Stimulated activated CD4-positive, alpha-beta T cell treated with anti-CD3 and anti-CD28 coated beads, Interleukin-1b, Interleukin-23, amount 100 ng/mL, for 1 hour (primary cell): ENCODE measurements at places on chromosomes 6 and 20.

DNA sequence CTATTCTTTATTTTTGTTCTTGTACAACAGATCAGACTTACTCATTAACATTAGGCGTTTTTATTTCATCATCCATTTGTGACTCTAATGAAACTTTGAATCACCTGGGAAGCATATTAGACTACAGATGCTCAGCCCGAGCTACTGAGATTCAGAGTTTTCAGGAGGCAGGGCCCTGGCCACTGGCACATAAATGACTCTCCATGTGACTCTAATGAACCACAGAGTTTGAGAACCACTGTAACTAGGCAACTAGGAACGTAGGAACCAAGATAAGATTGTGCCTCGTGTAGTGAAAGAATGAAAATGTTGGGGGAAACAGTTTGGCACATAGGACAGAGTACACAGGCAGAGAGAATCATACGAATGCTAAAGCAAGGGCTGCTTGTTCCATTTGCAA is 405.9 kb upstream of the BTBD3 start:
- DNase-seq, result no peak

GRCh38 chr6:30940361-30940986 is at the start of gene MUCL3:
MUCL3 (plus strand) TSS chr6:30940973; CDS start chr6:30941000, 27 bp downstream.
- DNase-seq, result no peak

GRCh38 chr6:125082908-125083683 is 70.5 kb upstream of the TPD52L1 start:
- no peak for DNase-seq

- no peak for DNase-seq
Measured at GRCh38 chr6:52641826-52642225, 29.1 kb upstream of the TMEM14A start.

DNA sequence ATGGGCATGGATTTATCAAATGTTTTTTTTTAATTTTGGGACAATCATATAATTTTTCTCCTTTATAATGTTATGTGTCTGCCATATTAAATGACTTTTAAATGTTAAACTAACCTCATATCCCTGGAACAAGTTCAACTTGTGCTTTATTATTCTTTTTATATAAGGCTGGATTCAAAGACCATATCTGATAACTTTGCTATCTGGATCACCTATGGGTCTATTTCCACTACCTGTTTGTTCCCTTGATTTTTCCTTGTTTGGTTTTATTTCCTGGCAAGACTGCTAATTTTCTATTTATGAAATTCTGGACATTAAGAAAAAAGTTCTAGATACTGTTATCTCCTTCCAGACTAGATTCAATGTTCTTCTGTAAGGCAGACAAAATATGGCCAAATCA is 58.8 kb downstream of the TXNDC5 start:
- no peak for DNase-seq

GRCh38 chr20:21583486-21584168 is 69.8 kb upstream of the NKX2-2 start:
- no peak for DNase-seq

DNA sequence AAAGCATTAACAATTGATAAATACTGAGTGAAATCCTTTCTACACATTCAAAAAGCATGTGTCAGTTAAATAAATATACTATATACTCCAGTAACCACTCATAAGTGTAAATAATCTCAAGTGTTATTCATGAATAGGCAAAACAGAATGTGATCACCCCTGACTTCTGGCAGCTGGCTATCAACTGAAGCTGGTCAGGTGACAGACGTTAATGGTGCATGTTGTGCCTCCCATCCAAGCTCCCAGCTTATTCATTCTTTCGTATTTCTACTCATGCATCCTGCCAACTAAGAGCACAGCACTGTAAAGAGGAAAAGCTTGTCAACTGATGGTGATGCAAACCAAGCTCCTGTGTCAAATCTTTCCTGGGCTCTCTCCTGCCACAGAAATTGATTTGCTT is 7.7 kb downstream of the PSMB1 start:
- DNase-seq, result no peak

DNA sequence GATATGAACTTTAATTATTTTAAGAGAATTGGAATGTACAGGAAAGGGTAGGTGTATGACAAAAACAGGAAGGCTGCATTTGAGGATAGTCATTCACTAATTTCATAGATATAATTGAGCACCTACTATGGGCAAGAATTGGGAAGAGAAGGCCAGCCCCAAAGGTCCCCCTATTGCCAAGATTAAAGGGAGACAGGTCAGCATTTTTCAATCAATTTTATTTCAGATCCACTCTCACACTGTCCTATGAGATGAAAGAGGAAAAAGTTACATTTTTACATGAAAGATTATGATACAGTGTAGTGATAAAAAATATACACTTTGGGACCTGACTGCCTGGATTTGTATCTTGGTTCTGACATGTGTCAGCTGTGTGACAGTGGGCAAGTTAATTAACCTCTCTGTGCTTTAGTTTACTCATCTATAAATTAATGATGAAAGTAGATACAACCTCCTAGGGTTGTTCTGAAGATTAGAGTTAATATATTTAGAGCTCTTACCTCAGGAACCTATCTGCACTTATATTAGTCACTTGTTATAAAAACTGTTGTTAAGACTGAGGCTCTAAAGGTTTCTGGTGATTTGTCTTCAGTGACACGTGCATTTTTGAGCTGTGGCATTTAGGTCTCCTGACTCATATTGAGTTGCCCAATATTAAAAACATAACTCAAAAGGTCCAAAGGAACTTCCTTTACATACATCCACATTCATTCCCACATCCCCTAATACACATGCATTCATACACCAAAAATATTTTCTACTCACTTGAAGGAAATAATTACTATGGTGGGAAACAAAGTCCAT is 45.7 kb downstream of the SCGN start:
- no peak for DNase-seq

- DNase-seq, result no peak
Measured at GRCh38 chr6:10658910-10659698, 35.3 kb downstream of the C6orf52 start.

GRCh38 chr6:96624957-96625356 is 62.0 kb downstream of the FHL5 start:
- no peak for DNase-seq

DNA sequence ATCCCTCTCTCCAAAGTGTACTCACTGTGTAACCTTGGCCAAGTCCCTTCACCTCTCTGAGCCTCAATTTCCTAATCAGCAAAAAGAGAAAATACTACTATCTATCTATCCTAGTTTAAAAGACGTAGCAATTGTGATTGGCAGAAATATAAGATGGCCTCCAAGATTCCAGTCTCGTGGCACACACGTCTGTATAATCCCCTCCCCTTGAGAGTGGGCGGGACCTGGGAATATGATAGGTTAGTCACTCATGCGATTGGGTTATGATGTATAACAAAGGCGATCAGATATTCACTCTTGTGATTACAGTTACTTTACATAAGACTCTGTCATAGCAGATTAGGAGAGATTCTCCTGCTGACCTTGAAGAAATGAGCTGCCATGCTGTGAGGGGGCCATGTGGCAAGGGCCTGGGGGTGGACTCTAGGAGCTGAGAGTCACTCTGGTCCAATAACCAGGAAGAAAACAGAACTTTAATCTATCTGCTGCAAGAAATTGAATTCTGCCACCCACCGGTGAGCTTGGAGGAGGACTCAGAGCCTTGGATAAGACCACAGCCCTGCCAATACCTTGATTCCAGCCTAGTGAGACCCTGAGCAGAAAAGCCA is 6.0 kb downstream of the CPNE5 start:
- no peak for DNase-seq

- no peak for DNase-seq
Measured at GRCh38 chr20:952196-952795, 36.2 kb upstream of the ANGPT4 start.
